A549 treated with Mapracorat at 1 μM for 4 hours (cell line): ENCODE measurements at places on chromosomes 5 and 9. TPM values are rescaled to one million over a fixed set of nuclear protein-coding genes. Genes with fewer than 3 reads are reported as not detected.

STPG3 gene
- not detected in 5 replicates for total RNA-seq

IFNA21 gene
- not detected in 5 replicates for total RNA-seq

GTF2H2C gene
- 31.0 to 36.8 TPM (median 33.6 TPM) in 5 replicates for total RNA-seq

OR2V1 gene
- total RNA-seq, result not detected in 5 replicates

ZNF484 gene
- 1.9 to 3.1 TPM (median 2.1 TPM) in 5 replicates for total RNA-seq

NUTM2G gene
- not detected in 5 replicates for total RNA-seq

STKLD1 gene
- 0.90 to 1.7 TPM (median 1.1 TPM) in 5 replicates for total RNA-seq

NUTM2F gene
- total RNA-seq, result 0.06 to 0.07 TPM in 2 of 5 replicates, not detected in the others

LOX gene
- 1.2 to 2.1 TPM (median 1.7 TPM) in 5 replicates for total RNA-seq

PDCD1LG2 gene
- 0.16 to 0.29 TPM (median 0.19 TPM) in 5 replicates for total RNA-seq

PCDHB14 gene
- 0.05 to 0.21 TPM (median 0.14 TPM) in 5 replicates for total RNA-seq

CDKN2A gene
- not detected in 5 replicates for total RNA-seq

NR2F1 gene
- total RNA-seq, result 4.0 to 5.9 TPM (median 4.7 TPM) in 5 replicates

ANXA2R gene
- total RNA-seq, result 2.5 to 4.2 TPM (median 2.6 TPM) in 5 replicates

GHR gene
- total RNA-seq, result 0.03 to 0.07 TPM (median 0.06 TPM) in 3 of 5 replicates, not detected in the others

CCDC183 gene
- total RNA-seq, result 0.16 to 0.58 TPM (median 0.23 TPM) in 5 replicates

FOXD1 gene
- 12.2 to 20.7 TPM (median 19.0 TPM) in 5 replicates for total RNA-seq

DDX4 gene
- total RNA-seq, result not detected in 5 replicates

NCBP1 gene
- total RNA-seq, result 24.4 to 26.7 TPM (median 25.0 TPM) in 5 replicates
